ENCODE measurements at places on chromosomes 7 and 10. TPM values are rescaled to one million over a fixed set of nuclear protein-coding genes. Genes with fewer than 3 reads are reported as not detected.

DNA sequence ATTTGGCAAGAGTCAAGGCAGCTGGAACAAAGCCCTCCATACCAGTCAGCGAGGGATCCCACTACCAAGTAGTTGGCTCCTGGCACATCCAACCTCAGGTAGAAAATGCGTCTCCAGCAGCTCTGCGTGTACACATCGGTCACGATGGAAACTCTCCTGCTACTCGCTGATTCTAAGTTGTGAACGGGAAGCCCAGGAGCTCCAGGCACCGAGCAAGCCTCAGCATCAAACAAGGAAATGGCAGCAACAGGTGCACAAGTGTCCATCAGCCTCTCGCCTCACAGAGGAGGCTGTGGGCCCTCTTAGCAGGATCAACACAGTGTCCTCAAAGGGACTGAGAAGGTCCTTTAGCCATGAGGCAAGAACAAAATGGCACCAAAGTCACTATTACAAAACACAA, 127.0 kb downstream of the TCERG1L start:
- no peak overlapping the region for H3K27ac ChIP-seq
- H3K27me3 ChIP-seq, result no peaks in the 10 kb centered on the region
- no peak overlapping the region for H3K4me3 ChIP-seq
- H3K4me1 ChIP-seq, result no peaks in the 10 kb centered on the region

Gene PHKG1
- 0.21 TPM for total RNA-seq

Gene TRPV6
- total RNA-seq, result 1.9 TPM

DNA sequence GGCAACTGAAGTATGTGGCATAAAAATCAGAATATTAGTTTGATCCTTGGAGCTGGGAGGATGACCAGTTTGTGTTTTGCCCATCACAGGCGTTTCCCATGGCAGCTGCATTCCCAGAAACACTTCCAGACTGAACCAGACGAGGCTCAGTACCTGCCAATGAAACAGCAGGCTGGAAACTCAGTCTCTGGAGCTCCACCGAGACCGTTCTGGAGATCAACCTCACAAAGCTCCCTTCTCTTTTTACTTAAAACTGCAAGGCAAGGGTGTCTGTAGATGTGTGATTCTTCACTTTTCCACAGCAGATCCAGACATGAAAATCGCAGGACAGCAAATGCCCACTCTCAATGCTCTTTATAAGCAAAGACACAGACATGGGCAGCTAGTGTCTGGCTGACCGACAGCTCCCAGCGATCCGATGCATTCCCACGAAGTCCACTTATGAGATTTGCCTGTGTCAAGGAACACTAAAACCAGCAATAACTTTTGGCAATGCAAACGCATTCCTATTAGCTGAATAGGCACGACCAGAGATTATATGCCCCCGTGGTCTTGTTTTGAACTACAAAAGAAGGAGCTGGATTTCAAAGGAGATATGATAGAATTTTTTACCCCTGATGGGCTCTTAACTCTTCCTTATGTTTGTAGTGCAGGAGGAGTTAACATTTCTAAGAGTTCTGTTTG, 72.6 kb downstream of the ADAM12 start:
- DNase-seq, result peak; percentile 85
- H3K4me3 ChIP-seq, result no peak overlapping the region
- no peaks in the 10 kb centered on the region for H3K27me3 ChIP-seq
- no peak overlapping the region for H3K27ac ChIP-seq
- H3K36me3 ChIP-seq, result no peaks in the 10 kb centered on the region

- H3K36me3 ChIP-seq, result no peaks in the 10 kb centered on the region
- DNase-seq, result no peak
- peaks cover 7% of the 10 kb centered on the region for H3K27me3 ChIP-seq
- no peak overlapping the region for H3K4me3 ChIP-seq
Observed at GRCh38 chr10:114307731-114308130, 68.7 kb downstream of the VWA2 start.

DNA sequence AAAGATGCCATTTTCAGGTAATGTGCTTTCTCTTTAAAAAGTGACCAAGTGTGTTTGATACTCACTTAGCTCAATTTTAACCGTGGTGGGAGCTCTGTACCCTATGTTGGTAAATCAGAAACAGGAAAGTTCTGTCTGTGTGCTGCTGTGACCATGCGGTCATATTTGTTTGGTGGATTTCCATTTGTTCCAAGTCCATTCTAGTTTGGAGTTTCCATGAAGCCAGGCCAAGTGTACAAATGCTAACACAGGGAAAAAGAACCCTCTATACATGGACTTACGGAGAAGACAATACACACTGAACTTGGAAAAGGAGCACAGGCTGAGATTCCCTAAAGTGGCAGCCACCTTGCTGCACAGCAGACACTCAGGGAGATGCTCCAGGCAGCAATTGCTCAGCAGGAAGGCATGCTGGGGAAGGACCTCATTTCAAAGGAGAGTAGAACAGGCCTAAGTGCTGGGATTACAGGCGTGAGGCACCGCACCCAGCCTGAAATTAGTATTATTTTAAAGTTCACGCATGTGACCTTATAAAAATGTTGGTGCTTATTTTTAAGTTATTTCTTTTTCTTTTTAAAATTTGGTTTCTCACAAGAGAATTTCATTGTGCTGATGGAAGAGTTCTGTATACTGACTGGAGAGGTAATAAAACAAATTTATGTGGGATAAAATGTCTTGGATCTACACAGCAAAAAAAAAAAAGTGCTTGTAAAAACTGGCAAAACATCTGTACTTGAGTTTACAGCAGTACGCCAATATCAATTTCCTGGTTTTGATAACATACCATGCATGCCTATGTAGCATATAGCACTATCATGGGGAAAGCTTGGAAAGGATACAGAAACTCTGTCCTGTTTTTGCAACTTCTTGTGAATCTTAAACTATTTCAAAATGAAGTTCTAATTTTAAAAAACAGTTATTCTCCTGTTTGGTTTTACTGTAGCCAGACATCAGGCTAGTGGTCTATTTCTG, 436.2 kb downstream of the KCNMA1 start:
- peak; percentile 55 for DNase-seq
- H3K27ac ChIP-seq, result no peak overlapping the region

DNA sequence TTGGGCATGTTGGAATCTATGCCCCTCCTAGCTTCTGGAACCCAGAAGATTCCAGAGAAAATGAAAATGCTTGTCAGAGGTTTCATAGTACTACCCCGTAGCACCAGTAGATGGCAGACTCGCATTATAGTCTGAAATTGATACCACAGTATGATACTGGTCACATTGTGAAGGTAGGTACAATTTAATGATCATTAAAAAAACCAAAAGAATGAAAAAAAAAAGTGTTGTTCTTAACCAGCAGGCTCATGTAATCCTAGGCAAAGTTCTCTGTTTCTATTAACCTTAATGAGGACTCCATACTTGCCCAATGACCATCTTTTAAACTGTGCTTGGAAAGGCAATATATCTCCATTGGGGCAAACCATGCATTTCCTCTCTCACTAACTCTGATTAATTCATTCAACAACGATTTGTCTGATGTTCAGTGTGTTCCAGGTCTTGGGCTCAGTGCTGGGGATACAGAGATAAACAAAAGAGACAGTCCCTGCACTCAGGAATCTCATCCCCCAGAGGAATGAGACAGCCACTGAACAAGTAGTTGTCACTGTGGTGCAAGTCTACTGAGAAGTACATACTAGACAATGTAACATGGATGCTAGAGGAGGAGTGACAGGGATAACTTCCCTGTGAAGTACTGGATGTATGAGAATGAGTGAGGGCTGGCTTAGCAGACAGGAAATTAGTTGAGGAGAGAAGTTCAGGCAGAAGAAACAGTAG, 223.5 kb upstream of the PHYHIPL start:
- DNase-seq, result peak; percentile 69
- no peak overlapping the region for H3K4me3 ChIP-seq
- no peaks in the 10 kb centered on the region for H3K4me1 ChIP-seq
- H3K27me3 ChIP-seq, result peaks cover 8% of the 10 kb centered on the region

Gene MYH16
- not detected for total RNA-seq

Gene ZP3
- 0.32 TPM for total RNA-seq

- DNase-seq, result no peak
- H3K27me3 ChIP-seq, result no peaks in the 10 kb centered on the region
- no peak overlapping the region for H3K4me3 ChIP-seq
- no peak overlapping the region for H3K27ac ChIP-seq
- no peaks in the 10 kb centered on the region for H3K4me1 ChIP-seq
Observed at GRCh38 chr7:105760551-105761447, 115.6 kb downstream of the ATXN7L1 start.

Gene MSS51
- total RNA-seq, result 3.6 TPM

GRCh38 chr10:76010703-76011102, 579.3 kb downstream of the LRMDA start:
- H3K27me3 ChIP-seq, result no peaks in the 10 kb centered on the region
- H3K4me3 ChIP-seq, result no peak overlapping the region
- no peaks in the 10 kb centered on the region for H3K36me3 ChIP-seq
- no peak overlapping the region for H3K27ac ChIP-seq
- H3K4me1 ChIP-seq, result no peaks in the 10 kb centered on the region

Gene IRF5
- total RNA-seq, result not detected

- no peaks in the 10 kb centered on the region for H3K36me3 ChIP-seq
- no peak overlapping the region for H3K4me3 ChIP-seq
- H3K27ac ChIP-seq, result no peak overlapping the region
- H3K27me3 ChIP-seq, result no peaks in the 10 kb centered on the region
- no peak for DNase-seq
- no peaks in the 10 kb centered on the region for H3K4me1 ChIP-seq
Observed at GRCh38 chr10:61338146-61338545, 115.0 kb downstream of the TMEM26 start.

- H3K36me3 ChIP-seq, result no peaks in the 10 kb centered on the region
- no peak overlapping the region for H3K4me3 ChIP-seq
- H3K27me3 ChIP-seq, result no peaks in the 10 kb centered on the region
- peaks cover 48% of the 10 kb centered on the region for H3K4me1 ChIP-seq
Observed at GRCh38 chr10:47325303-47326291, 3.3 kb downstream of the GDF2 start.
